ENCODE measurements at places on chromosomes 3 and 15.

DNA sequence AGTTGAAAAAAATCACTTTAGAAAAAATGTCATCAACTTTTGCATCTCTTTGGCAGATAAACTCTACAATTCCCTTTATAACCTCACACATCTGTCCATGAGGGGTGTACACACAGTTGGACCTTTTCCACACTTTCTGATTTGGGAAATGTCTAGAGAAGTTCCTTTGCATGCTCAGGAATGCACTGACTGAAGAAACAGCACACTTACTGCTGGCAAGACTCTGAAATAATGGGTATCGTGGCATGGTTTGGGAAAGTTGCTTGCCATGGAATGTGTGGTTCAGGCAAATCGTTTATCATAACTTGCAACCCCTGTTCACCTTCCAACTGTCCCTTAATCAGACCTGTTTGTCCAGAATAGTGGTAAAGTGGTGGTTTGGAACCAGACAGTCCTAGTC is 135.3 kb upstream of the TGFBR2 start:
- no peak for DNase-seq

GRCh38 chr3:11654166-11654565 is 10.5 kb upstream of the VGLL4 start:
- DNase-seq, result no peak

- peak; percentile 0 for DNase-seq
Observed at GRCh38 chr3:56347219-56347871, 120.9 kb downstream of the ERC2 start.

DNA sequence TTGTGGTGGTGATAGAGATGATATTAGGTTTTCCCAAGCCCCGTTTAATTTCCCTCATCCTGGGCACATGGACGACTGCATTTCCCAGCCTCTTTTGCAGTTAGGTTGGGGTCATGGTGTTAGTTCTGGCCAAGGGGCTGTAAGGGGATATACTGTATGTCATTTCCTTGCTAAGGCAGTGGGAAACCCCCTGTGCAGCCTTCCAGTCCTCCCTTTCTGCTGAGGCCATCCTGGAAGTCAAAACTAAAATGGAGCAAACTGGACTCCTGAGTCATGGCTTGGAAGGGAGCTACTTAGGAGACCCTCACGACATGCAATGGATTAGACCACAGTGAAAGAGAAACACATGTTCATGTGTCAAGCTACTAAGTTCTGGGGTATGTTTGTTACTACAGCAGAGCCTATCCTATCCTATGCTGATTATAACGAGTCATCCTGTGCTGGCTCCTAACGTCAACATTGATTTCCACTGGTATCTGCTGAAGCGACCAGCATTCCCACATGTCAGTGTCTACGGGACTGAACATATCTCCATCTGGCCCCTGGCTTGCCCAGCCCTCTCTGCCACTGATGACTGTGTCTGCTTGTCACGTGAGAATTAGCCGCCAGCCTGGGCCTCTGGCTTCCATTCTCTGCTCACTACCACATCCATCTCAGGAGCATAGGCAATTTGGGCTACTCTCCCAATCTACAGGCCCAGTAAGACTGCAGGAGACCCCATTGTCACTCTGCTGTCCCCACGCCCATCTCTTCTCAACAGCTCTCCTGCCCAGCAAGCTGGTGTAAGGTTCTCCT is 85.6 kb upstream of the MEF2A start:
- DNase-seq, result no peak

- DNase-seq, result no peak
Observed at GRCh38 chr3:76026379-76026778, 241.0 kb upstream of the ZNF717 start.

- DNase-seq, result no peak
Observed at GRCh38 chr15:47542312-47542989, 174.9 kb upstream of the SEMA6D start.

DNA sequence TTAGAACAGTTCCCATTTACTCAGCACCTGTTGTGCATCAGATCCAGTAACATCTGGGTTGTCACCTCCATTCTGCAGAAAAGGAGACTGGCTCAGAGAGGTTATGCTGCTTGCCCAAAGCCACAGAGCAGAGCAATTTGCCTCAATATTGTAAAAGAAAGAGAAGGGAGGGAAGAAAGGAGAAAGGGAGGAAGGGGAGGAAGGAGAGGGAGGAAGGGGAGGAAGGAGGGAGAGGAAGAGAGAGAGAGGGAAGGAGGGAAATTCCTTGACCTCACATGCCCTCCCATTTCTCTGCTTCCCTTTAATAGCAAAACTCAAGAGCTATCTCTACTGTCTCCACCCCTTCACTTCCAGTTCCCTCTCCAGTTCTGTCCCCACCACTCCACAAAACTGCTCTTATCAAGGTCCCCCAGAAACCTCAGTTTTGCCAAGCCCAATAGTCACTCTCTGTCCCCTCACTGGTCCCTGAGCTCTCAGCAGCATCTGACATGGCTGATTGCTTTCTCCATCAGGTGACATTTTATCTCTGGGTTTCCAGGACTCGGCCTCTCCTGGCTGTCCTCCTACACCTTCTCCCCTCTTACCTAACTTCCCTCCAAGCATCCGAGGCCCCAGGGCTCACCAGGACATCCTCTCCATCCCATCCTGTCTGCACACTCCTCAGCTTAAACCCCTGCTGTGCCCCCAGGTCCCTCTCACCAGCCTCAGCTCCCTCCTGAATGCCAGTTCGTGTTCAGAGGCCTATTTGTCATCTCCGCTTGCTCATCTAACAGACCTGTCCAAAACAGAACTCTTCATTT is 104.7 kb upstream of the LINGO1 start:
- no peak for DNase-seq

DNA sequence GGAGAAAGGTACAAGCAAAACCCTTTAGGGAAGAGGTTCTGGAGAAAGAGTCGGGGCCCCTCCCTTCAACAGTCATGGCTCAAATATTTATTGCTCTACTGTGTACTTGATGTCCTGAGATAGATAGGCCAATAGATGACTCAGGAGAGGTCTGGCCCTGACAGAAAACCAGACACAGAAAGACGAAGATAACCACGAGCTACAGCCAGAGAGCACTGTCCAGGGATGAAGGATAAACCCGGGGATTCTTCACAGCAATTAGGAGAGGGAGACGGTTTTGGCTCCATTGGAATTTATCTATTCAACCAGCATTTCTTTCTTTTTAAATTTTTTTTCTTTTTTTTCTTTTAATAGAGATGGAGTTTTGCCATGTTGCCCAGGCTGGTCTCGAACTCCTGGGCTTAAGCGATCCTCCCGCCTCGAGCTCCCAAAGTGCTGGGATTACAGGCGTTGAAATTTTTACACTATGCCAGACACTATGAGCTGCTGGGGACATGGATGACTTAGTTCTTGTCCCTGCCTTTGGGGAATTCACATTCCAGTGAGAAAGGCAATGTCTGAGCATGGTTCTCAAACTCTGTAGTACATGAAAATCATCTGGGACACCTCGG is 4.6 kb upstream of the CIDEC start:
- no peak for DNase-seq

DNA sequence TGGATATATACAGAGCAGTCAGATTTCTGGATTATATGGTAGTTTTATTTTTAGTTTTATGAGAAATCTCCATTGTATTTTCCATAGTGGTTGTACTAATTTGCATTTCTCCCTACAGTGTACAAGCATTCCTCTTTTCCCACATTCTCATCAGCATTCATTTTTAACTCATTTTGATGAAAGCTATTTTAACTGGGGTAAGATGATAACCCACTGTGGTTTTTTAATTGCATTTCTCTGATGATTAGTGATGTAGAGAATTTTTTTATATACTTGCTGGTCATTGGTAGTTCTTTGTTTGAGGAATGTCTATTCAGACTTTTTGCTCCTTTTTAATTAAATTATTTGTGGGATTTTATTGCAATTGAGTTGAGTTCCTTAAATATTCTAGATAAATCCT is 903.6 kb downstream of the DIPK2A start:
- no peak for DNase-seq

GRCh38 chr3:194632809-194633348 is 340 bp downstream of the TMEM44 start:
- peak; percentile 25 for DNase-seq

DNA sequence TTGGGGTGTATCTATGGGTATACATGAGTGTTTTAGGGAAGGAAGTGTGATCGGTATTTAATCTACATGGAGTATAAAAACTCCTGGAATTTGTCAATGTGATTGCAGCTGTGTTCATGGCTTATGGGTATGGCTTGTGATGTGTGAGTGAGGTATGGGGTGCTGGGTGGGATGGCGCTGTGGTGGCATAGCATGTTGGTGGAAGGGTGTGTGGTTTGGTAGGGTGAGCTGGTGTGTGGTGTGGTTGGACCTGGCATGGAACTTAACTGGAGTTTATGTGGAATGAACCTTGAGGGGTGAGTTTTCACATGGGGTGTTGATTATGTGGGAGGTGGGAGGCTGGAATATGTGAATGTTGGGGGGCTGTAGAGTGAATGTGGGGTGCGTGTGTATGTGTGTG is 492 bp upstream of the MOBP start:
- DNase-seq, result no peak

DNA sequence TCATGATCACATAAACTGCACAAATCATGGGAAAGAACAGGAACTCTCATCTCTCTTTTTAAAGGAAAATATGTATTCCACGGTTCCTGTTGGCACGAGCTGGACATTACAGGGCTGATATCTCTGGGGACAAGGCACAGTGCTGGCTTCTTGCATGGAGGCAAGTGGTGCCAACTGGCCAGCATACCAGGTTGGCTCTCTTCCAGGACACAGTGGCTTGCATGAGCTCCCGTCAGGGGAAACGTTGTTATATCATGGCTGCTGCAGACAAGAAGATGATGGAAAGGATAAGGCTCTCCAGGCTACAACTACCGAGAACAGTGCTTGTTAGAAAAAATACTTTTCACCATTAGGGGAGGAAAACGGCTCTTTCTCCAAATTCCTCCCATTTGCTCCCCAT is 283.9 kb downstream of the RORA start:
- no peak for DNase-seq

GRCh38 chr3:63046152-63046551 is 170.9 kb upstream of the CADPS start:
- DNase-seq, result no peak
